ENCODE measurements at places on chromosomes 5 and 9. TPM values are rescaled to one million over a fixed set of nuclear protein-coding genes. Genes with fewer than 3 reads are reported as not detected.

POC5 gene
- 7.1 TPM for total RNA-seq

DEPDC1B gene
- not detected for total RNA-seq

PFN3 gene
- not detected for total RNA-seq

- no peak overlapping the region for H3K4me3 ChIP-seq
- H3K27me3 ChIP-seq, result no peaks in the 10 kb centered on the region
- no peak for DNase-seq
- no peaks in the 10 kb centered on the region for H3K4me1 ChIP-seq
- no peaks in the 10 kb centered on the region for H3K36me3 ChIP-seq
Measured at GRCh38 chr9:6000955-6001354, 14.5 kb downstream of the RANBP6 start.

DNA sequence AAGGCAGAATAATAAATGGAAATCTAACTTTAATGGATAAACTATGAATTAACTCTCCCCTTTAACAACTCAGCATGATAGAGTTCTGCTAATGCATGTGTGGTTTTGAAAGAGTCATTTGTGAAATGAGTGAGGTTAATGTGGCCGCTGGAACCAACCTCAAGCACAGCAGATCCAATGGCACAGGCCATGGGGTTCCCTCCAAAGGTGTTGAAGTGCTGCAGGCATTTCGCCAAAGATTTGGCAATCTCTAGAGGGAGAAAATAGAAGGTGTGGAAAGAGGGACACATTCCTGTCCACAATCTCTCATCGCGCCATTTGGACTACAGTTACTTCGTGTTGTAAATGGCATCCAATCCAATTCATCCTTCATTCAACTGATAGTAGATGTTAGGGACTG lies 35.0 kb downstream of the AGXT2 start:
- no peaks in the 10 kb centered on the region for H3K27me3 ChIP-seq
- no peak overlapping the region for H3K27ac ChIP-seq
- H3K36me3 ChIP-seq, result no peaks in the 10 kb centered on the region

- peak overlapping the region; percentile 41 for H3K4me3 ChIP-seq
- no peaks in the 10 kb centered on the region for H3K4me1 ChIP-seq
- no peaks in the 10 kb centered on the region for H3K36me3 ChIP-seq
- peak; percentile 72 for DNase-seq
- H3K27me3 ChIP-seq, result no peaks in the 10 kb centered on the region
- H3K27ac ChIP-seq, result peak overlapping the region; percentile 73
Measured at GRCh38 chr5:93620487-93621326, 37.7 kb downstream of the NR2F1 start.

- no peak overlapping the region for H3K27ac ChIP-seq
- DNase-seq, result no peak
- no peak overlapping the region for H3K4me3 ChIP-seq
- H3K27me3 ChIP-seq, result no peaks in the 10 kb centered on the region
- H3K4me1 ChIP-seq, result peaks cover 11% of the 10 kb centered on the region
- H3K36me3 ChIP-seq, result no peaks in the 10 kb centered on the region
Measured at GRCh38 chr5:36660397-36661049, 54.1 kb downstream of the SLC1A3 start.

DNA sequence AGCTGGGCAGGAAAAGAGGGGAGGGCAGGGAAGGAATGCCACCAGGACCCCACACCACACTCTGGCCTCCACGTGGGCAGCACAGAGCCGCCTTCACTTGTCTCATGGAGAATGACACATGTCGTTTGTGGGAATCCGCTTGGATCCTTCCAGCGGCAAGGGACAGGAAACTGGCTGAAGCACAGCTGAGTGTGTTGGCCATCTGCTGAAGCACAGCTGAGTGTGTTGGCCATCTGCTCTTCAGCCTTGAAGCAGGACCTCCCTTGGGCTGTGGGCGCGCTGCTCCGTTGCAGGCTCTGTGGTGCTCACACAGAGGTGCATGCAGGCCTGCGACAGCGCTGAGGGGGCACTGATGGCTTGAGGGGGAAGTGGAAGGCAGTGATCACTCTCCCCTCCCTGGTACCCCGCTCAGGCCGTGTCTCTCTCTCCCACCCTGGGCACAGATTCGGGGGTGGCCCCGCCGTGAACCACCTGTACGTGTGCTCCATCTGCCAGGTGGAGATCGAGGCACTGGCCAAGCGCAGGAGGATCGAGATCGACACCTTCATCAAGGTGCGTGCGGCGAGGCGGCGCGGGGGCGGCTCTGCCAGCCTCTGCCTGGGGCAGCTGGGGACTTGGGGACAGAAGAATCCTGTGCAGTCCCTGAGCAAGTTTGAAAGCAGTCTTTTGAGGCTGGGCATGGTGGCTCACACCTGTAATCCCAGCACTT lies 40.6 kb downstream of the USP20 start:
- H3K27ac ChIP-seq, result no peak overlapping the region
- H3K27me3 ChIP-seq, result no peaks in the 10 kb centered on the region
- peaks cover 22% of the 10 kb centered on the region for H3K36me3 ChIP-seq
- H3K4me3 ChIP-seq, result no peak overlapping the region
- DNase-seq, result no peak

Measured in sigmoid colon (tissue), 7 donors.